Inflammatory macrophage (primary cell): ENCODE measurements at places on chromosomes 1 and 21.

DNA sequence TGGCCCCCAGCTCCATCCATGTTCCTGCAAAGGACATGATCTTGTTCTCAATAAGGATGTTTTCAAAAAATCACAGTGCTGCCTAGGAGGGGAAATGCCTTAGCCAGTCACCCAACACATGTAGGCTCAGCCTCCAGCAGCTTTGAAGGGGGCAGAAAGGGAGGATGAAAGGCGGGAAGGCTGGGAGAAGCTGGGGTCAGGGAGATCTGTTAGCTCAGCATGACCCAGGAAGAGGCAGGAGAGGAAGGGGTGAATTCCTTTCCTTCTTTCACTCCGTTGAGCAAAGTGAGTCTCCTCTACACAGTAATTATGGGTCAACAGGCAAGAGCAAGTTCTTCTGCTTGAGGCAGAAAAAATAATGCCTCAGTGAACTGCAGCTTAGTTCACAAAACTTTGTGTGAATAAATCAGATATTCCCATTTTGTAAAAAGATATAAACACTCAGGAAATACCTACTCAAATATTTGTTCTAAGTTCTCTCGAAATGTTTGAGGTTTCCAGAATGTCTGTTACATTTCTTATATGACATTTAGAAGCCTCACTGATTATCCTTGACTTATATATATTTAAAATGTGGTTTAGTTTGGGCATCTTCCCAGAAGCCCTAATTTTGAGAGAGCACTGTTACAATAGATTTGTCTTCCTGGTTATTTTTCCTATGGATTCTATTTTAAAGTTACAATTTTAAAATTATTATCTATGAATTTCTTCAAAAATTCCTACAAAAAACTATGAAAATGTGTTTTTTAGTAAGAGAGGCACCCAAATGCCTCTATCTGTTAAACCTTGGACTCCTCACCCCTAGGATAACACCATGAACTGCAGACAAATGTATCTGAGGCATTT lies 116.8 kb downstream of the KCNJ6 start:
- DNase-seq = no peak

GRCh38 chr1:33455539-33456501 lies 16.6 kb upstream of the ZSCAN20 start:
- DNase-seq = peak; percentile 81

GRCh38 chr1:223486366-223486765 lies 93.2 kb downstream of the CCDC185 start:
- DNase-seq = no peak

GRCh38 chr1:62716397-62716796 lies 28.2 kb upstream of the DOCK7 start:
- peak; percentile 80 for DNase-seq

- peak; percentile 69 for DNase-seq
Measured at GRCh38 chr1:40064797-40065499, 24.4 kb downstream of the CAP1 start.

- no peak for DNase-seq
Measured at GRCh38 chr1:93977598-93977945, 68.3 kb upstream of the GCLM start.

- no peak for DNase-seq
Measured at GRCh38 chr1:98692482-98692881, 31.0 kb downstream of the SNX7 start.

GRCh38 chr1:214801191-214801590 lies 198.2 kb downstream of the CENPF start:
- no peak for DNase-seq

DNA sequence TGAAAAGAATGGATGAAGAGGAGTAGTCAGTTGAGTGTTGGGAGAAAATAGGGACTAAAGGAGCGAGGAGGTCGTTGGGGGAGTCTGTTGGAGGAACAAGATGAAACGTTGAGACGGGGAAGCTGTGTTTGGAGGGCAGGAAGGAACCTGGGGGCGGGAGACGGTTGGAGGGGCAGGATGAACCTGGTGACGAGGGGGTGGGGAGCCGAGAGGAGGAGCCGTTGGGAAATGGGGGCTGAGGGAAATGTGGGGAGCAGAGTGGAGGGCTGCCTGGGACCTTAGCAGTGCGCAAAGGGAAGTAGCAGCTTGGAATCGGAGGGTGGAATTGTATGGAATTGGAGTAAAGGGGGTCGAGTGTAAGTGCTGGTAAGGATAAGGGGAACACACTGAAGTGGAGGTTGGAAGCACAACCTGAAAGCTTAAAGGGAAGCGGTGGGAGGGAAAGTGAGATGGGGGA lies 630 bp downstream of the MTF2 start:
- DNase-seq = peak; percentile 45

DNA sequence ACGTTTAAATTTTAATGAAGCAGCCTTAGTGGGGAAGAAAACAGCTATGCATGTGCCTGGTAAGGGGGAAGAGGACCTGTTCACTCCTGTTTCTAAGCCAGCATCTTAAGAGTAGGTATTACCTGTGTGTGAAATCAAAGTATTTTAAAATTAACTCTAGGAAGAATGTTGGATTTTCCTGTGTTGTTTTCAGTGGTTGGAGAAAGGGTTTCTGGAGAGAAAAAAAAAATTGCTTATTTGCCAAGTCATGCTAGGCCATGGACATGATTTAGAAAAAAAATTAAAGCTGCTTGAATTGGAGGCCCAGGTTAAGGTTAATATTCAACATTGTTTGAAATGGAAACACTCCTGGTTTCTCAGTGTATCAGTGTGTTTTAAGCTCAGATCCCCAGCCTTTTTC lies 42.9 kb upstream of the DNAJC6 start:
- DNase-seq = no peak

- DNase-seq = no peak
Measured at GRCh38 chr1:94828251-94828650, 8.1 kb downstream of the SLC44A3 start.

GRCh38 chr1:39575191-39576015 lies 1.2 kb downstream of the PABPC4 start:
- peak; percentile 47 for DNase-seq

- DNase-seq = no peak
Measured at GRCh38 chr1:14735841-14736240, 137.4 kb downstream of the KAZN start.

DNA sequence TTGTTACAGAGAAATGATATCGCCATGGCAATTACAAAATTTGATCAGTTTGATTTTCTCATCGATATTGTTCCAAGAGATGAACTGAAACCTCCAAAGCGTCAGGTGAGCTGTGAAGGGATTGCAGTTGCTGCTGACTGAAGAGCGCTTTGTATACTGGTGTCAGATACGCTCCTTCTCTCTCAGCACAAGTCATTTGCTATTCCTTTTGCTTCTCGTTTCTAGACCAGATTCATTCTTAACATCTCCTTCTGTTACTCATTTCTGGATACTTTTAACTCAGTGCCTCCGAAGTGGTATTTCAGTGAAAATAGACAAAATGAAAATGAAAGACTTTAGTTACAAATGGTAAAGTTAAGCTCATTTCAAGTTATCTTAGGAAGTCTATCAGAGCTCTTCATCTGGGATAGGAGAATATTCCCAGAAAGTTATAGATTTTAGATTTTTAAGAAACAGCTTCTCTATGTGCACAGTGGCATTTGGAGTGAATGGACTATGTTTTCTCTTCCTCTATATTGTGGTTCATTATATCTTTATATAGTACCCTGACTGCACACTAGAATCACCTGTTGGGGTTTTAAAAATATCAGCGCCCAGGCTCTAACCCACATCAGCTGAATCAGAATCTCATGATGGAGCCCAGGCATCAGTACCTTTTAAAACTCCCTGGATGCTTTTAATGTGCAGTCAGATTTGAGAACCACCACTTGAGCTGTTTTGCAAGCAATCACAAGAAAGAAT lies 30.3 kb upstream of the KCNQ4 start:
- no peak for DNase-seq

- DNase-seq = no peak
Measured at GRCh38 chr1:214402613-214403083, 121.7 kb downstream of the SMYD2 start.

DNA sequence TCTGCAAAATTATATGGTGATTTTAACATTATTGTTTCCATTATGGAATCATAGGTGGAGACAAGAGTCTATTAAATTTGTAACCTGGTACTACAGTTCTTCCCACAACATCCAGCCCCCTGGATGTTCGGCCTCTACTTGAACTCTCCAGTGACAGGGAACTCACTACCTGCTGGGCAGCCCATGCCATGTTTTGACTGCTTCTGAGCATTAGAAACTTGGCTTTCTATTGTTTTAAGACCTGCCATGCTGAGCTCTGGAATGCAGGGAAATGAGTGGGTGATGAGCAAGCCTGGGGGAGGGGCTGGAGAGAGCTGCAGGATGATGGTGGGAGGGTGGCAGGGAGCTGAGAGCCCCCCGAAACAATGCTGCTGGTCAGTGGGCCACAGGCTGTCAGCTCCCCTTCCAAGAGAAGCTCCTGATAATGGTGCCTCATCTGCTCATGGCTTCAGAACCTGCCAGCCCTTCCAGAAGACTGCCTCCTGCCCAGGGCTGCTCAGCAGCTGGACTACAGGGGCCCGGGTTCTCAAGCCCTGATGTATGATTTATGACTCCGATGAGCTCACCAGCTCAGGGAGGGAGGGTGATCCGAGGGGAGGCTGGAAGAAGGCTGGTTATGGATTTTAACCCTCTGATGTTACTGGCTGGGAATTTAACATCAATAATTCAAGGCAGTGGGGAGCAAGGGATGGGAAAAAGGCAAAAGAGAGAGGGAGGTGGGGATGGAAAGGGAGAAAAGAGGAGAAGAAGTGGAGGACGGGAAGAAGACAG lies 205.0 kb downstream of the HIVEP3 start:
- DNase-seq = no peak

GRCh38 chr1:65082346-65083040 lies 65.5 kb upstream of the AK4 start:
- no peak for DNase-seq

GRCh38 chr1:116126281-116126680 lies 15.1 kb downstream of the MAB21L3 start:
- no peak for DNase-seq

- DNase-seq = no peak
Measured at GRCh38 chr1:27475720-27476119, 14.2 kb downstream of the WASF2 start.

GRCh38 chr1:15188678-15189077 lies 35.1 kb downstream of the TMEM51 start:
- DNase-seq = peak; percentile 57

GRCh38 chr1:18560692-18561091 lies 70.0 kb upstream of the PAX7 start:
- DNase-seq = no peak

GRCh38 chr1:21564521-21565095 lies 55.4 kb downstream of the ALPL start:
- peak; percentile 76 for DNase-seq

DNA sequence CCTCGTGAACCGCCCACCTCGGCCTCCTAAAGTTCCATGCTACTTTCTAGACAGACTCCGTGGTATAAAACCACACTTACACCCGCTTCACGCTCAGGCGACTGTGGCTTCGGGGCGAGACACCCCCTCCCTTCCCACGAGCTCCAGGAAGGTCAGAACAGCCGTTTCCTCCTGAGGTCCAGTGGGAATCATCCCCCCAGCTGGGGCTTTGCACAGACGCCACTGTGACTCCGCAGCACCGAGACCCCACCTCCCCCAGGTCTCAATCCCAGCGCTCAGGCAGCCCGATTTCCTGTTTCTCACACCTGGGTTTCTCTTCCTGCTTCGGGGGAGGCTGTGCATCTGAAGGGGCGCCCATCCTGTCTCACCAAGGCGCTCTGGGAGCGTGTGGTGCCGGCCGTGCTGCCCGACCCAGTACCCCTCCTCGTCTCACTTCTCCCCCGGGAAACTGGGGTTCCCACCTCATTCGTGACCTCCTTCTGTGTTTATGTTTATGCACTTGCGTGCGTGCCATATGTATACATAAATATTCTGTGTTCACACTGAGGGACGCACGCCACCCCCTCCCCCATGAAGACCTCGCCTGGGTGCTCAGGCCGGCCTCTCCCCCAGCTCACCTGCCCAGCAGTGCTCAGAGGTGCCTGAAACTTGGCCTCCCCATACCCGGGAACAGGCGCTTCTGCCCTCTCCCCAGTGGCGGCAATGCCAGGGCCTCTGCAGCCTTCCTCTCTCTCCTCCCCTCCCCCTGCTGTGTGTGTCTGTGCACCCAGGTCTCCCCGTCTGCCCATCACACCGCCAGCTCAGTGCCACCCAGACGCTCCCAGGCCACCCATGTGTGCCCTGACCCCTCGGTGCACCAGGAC lies 14.6 kb downstream of the SLC35E2B start:
- DNase-seq = no peak

DNA sequence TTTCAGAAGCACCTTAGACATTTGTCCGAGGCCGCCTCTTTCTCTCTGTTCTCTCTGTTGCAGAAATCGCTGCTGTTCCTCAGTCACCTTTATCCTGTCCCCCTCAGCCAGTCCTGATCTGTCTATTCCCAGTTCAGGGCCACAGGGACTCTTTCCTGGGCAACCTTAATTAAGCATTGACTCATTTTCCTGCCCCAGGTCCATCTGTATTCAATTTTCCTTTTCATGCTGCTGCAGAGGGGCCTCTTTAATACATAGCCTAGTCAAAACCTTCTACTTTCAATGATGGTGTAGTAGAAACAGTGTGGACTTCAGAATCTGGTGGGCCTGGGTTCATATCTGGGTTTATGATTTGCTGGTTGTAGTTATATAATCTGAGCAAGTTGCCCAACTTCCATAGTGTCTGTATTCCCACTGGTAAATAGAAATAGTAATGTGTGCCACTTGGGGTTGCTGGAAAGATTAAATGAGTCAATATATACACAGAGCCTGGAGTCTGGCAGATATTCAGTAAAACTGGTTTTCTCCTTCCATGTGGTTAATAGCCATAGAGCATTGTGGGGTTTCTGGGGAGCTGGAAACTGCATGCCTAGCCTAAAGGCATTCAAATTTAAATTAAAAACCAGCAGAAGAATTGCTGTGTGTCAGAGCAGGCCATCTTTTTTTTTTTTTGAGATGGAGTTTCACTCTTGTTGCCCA lies 4.5 kb downstream of the TRAF5 start:
- no peak for DNase-seq

GRCh38 chr1:210635108-210635507 lies 306.4 kb downstream of the HHAT start:
- no peak for DNase-seq

DNA sequence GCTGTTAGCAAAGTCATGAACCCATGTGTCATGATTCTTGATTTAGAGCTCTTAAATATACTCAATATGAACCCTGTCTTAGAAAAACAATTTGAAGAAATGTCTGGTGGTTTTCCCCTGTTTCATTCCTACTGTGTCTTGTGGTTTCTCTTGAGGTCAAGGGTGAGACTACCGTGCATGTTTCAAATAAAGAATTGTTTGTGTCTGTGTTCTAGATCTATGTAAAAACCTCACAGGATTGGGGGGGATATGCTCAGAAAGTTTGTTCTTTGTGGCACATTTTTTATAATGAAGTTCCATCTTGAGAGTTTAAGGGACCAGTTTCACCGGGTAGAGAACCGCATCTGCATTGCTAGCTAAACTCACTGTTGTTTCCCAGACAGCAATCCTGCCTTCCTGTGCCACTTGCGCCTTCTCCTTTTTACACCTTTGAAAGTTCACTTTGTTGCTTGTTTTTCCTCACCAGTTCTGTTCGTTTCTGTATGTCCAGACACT lies 30.9 kb upstream of the CACYBP start:
- peak; percentile 66 for DNase-seq

GRCh38 chr1:215277532-215277931 lies 195.0 kb downstream of the KCNK2 start:
- DNase-seq = no peak

- DNase-seq = no peak
Measured at GRCh38 chr1:95195046-95195445, 39.0 kb upstream of the RWDD3 start.

- peak; percentile 54 for DNase-seq
Measured at GRCh38 chr1:20212685-20213331, 26.5 kb upstream of the PLA2G2C start.
